ENCODE measurements at places on chromosomes 4 and X.

DNA sequence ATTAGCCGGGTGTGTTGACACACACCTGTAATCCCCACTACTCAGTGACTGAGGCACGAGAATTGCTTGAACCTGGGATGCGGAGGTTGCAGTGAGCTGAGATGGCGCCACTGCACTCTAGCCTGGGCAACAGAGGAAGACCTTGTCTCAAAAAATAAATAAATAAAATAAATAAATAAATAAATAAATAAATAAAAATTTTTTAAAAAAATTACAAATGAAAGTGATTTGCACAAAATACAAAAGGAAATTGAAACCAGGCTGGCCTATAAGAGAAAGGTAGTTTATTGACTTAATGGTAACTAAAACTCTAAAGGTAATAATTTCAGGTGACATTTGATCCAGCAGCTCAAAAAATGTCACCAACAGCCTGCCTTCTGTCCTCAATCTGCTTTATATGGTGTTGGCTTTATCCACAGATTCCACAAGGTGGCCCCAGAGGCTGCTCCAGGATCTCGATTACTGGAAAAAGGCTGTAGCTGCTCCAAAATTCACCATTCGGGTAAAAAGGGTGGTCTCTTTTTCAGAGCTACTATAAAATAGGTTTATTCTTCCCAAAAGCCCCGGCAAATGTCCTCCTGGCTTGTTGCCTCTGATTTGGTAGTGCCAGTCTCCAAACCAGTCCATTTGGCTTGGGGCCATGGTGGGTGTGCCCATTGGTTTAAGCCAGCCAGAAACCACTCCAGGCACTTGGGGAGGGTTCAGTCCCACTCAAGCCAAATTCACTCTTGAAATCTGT, 61.4 kb upstream of the TRIM2 start:
- no peak for DNase-seq

DNA sequence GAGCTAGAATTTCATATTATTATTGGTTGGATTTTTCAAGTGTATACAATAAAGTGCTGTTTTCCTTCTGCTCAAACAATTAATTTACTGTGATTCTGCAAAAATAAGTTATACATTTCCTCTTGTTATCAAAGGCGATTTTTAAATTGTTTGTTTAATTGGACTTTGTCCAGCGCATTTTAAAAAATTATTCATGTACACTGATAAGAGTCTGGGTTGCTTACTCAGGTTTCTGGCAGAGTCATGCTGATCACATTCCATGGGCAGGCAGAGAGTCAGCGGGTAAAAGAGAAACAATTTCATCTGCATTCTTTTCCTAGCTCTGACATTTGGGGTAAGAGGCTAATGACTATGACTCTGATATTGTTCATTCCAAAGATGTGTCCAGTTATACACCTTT, 8.9 kb downstream of the FAT4 start:
- DNase-seq: no peak

DNA sequence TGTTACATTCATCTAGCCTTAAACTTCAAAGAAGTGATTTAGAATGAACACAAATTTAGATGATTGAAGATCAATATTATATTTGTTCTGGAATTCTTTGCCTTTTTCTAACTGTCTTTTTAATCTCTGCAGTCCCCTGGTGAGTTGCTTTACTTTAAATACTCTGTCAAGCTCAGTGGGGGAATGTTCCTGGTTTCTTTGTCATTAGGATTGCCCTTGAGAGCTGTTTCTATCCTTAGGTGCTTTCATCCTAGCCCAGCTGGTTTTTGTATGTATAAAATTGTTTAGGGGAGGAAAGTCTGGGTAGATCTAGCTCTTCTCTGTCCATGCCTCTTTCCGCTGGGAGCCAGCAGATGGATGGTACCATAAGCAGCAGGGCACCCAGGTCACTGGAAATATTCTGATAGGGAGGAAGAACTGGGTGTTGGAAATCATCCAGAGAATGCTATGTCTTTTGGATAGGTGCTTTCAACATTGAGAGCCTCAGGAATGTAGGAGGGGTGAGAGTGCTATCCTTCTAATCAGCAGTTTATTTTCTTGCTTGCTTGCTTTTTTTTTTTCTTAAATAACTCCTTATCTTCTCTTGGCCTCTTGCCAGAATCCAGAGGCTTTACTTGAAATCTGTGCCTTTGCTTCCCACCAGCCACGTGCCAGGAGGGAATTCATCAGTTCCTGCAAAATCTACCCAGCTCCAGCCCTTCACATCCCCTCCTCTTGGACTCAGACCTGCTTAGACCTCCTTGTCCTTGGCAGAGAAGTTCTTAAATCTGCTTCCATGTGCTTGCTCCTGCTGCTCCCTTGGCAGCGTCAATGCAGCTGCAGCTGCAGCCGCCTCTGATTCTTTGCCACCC, 215.3 kb upstream of the ANXA3 start:
- DNase-seq: no peak

GRCh38 chrX:116172976-116173375, 2.4 kb downstream of the AGTR2 start:
- DNase-seq: no peak

- DNase-seq: no peak
Measured at GRCh38 chr4:25914670-25915352, 791 bp downstream of the SMIM20 start.

- no peak for DNase-seq
Measured at GRCh38 chr4:145776208-145776607, 96.3 kb downstream of the C4orf51 start.

GRCh38 chr4:116531870-116532269, 553.5 kb downstream of the TRAM1L1 start:
- DNase-seq: no peak

DNA sequence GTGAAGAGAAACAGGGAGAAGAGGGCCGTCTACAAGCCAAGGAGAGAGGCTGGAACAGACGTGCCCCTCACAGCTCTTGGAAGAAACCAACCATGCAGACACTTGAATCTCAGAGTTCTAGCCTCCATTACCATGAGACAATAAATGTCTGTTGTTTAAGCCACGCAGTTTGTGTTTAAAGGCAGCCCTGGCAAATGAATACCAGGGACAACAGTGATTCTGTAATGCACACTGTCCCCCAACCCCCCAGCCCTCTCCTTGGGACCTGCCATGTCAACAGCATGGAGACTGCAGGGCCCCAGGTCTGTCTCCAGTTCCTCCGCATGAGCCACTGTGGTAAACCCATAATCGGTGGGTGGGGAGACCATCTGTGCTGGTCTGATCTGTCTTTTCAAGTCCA, 348.0 kb upstream of the KLF3 start:
- DNase-seq: no peak

DNA sequence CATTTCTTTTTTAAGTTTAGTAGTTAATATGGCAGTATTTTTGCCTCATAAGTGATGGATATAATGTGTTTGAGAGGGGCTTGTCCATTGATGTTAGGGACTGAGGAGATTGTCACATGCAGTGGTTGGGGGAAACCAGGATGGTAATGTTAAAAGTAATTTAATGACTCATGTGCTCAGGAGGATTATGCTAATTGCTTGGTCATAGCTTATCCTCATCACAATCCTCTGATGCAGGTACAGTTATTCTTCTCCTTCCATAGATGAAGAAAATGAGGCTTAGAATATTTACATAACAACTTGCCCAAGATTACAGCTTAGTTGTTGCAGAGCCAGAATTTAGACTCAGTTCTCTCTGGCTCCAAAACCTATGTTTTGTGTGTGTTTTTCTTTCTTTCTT, 94.4 kb upstream of the SCML1 start:
- DNase-seq: no peak

GRCh38 chrX:51893931-51894696, 691 bp downstream of the MAGED1 start:
- peak; percentile 49 for DNase-seq

- DNase-seq: no peak
Measured at GRCh38 chrX:5290635-5291034, 938.0 kb downstream of the NLGN4X start.

DNA sequence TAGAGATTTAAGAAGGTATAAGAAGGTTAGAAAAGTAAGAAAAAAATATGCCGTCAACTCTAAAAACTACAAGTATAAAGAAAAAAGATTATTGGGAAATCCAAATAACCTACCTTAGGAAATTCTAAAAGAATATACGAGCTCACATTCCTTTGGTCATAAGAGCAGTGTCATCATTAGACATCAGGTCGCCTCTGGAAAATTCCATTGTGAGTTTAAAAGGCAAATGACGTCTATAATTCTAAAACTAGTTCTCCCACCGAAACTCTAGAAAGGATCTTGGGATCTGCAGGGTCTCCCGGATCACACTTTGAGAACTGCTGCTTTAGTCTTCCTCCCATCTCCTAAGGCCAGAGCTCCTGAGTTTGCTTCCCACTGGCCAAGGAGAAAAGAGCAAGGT, 518 bp upstream of the SAT1 start:
- DNase-seq: no peak

DNA sequence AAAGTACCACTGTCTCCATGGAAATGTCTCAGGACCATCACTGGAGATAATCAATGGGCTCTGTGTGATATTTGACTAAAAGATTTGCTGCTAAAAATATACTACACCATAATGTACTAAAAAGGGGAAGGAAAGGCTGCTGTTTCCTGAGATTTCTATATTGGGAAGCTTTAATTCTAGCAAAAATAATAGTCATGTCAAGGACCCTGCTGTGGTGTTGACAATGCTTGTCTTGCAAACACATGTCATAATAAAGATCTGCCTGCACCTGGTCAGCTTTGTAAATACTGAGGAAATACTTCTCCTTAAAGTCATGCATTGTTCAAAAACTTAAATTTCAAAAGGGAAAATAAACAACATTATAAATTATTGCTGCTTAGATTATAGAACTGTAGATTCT, 417.9 kb downstream of the GPM6A start:
- no peak for DNase-seq

GRCh38 chr4:87967193-87967592, 8.3 kb upstream of the SPP1 start:
- no peak for DNase-seq

GRCh38 chr4:113153529-113154101, 104.2 kb downstream of the ANK2 start:
- DNase-seq: no peak
